ENCODE measurements at places on chromosomes 7 and 10. TPM values are rescaled to one million over a fixed set of nuclear protein-coding genes. Genes with fewer than 3 reads are reported as not detected.

The ADAM12 gene
- 7.4 TPM for total RNA-seq

The ZNF800 gene
- 9.2 TPM for total RNA-seq

DNA sequence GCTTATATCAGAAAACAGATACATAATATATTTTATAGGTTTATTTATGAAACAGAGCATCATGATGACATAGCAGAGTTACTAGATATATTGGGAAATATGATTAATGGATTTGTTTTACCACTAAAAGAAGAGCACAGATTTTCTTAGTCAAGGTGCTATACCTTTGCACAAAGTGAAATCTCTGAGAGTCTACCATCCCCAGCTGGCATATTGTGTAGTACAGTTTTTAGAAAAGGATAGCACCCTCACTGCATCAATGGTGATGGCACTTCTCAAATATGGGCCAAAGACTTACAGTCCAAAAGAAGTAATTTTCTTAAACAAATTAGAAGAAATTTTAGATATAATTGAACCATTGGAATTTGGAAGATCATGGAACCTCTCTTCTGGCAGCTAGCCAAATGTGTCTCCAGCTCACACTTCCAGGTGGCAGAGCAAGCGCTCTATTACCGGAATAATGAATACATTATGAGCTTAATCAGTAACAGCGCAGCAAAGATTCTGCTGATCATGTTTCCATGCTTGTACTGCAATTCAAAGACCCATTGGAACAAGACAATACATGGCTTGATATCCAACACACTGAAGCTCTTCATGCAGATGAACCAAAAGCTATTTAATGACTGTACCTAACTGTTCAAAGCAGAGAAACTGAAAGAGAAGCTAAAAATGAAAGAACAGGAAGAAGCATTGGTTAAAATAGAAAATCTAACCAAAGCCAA lies 21.9 kb upstream of the CREB3L2 start:
- DNase-seq = no peak

GRCh38 chr10:43260117-43260761 lies 6.6 kb downstream of the RASGEF1A start:
- DNase-seq = no peak

GRCh38 chr7:101990811-101991418 lies 173.5 kb downstream of the CUX1 start:
- no peak for DNase-seq

GRCh38 chr10:49191349-49191748 lies 3.2 kb upstream of the TMEM273 start:
- DNase-seq = no peak
